ENCODE measurements at places on chromosomes 16 and 17.
A peak's percentile ranks its signal among the peaks of the same experiment; 100 is the strongest.

DNA sequence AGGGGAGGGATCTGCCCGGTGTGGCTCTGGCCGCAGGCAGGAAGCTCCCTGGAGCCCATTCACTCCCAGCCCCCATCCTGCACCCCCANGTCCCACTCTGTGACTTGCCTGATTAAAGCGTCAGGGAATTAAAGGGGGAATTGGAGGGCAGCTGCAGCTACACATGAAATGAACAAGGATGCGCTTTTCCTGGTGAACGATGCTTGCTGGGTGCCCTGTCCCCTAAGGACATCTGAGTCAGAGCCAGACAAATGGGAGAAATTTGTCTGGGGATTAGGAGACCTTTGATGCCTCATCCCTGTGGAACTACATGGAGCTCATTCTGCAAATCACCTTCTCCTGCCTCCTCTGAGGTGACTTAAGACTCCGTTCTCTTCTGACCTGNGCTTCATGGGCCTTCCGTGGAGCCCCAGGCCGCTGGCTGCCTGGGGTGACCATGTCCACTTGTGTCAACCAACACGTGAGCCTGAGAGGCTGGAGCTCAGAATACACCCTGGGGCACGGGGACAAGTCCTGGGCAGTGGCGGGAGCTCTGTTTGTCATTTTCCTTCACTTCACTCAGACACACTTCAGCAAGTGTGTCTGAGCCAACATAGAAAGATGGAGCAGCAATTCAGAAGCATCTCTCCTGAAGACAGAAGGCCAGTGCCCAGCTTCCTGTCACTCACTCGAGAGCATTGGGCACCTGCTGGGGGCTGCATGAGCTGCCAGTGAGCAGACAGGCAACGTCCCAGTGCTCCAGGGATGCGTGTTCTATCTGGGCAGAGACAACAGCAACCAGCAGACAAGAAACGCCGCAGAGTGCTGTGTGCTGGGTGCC is 54.1 kb downstream of the METRNL start:
- no peak for DNase-seq

GRCh38 chr17:32873114-32873513 is 3.8 kb downstream of the MYO1D start:
- no peak for DNase-seq

DNA sequence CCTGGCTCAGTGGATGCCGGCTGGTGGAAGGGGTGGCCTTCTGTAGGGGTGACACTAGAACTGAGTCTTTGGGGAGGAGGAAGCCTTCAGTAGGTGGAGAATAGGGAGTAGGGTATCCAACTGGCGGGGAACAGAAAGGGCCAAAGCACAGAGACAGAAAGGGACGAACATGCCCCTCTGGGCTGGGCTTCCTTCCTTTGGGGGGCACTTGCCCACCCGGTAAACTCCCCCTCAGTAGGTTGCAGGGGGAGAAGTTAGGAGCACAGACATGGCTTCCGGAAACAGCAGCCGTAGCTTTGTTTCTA is 774 bp downstream of the ENGASE start:
- DNase-seq, result no peak

- no peak for DNase-seq
Observed at GRCh38 chr17:67582673-67583081, 135.1 kb upstream of the NOL11 start.

- no peak for DNase-seq
Observed at GRCh38 chr17:54899721-54900456, 763 bp upstream of the TOM1L1 start.

GRCh38 chr16:57997528-57998265 is 2.8 kb downstream of the ZNF319 start:
- no peak for DNase-seq

GRCh38 chr17:63124536-63124935 is 158.5 kb downstream of the TANC2 start:
- DNase-seq, result no peak

- peak; percentile 44 for DNase-seq
Observed at GRCh38 chr17:66200685-66201092, 8.8 kb upstream of the CEP112 start.

GRCh38 chr17:17153071-17153470 is 53.1 kb downstream of the PLD6 start:
- no peak for DNase-seq

- DNase-seq, result peak; percentile 81
Observed at GRCh38 chr17:80008383-80008840, 27.3 kb downstream of the TBC1D16 start.

DNA sequence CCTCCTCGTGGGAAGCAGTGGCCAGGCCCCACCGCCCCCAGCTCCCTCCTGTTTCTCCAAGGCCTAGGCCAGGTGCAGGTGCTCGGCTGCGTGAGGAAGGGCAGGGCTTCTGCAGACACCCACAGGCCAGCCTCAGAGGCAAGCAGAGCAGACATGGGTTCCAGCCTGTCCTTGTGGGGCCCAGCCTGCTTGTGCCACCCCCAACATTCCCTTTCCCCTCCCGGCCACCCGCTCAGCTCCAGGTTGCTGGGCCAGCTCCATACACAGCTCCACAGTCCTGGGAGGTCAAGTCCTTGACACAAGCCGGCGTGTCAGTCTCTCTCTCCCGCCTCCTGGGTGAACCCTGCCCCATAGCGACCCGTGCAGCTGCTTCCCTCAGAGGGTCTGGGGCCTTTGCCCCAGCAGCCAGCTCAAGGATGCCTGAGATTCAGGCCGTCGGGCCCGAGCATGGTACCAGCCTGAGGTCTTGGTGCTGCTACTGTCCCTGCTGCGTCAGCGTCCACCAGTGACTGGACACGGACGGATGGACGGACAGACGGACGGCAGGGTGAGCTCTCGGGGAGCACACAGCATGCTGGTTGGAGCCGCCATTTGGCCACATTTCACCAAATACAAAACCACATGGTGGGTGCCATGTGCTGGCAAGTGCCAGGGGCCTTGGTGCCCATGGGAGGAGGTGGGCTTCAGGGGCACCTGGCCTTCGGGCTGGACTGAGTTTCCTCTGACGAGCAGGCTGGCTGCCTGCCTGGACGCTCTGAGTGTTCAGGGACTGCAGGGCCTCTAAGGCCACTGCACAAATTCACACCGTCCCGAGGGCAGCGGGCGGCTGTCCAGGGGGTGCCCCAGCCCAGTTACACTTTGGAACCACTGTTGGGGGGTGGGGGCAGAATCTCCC is 8.0 kb downstream of the SECTM1 start:
- no peak for DNase-seq

DNA sequence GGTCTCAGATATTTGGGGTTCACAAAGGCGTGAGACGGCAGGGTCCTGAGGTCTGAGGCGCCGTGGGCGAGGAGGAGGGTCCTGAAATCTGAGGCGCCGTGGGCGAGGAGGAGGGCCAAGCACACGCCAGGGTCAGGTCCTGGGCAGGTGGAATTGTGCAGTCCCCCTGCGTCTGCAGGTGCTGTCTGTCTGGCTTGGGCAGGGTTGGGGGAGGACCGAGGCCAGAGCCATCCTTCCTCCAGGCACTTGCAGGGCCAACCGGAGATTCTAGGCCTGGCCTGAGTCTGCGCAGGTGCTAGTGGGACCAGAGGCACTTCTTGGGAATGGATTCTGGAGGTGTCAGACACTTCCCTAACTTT is 2.4 kb upstream of the APRT start:
- DNase-seq, result no peak

- no peak for DNase-seq
Observed at GRCh38 chr17:4127555-4127954, 15.3 kb downstream of the ZZEF1 start.

GRCh38 chr16:15639061-15639568 is 3.8 kb downstream of the MARF1 start:
- DNase-seq, result peak; percentile 15

DNA sequence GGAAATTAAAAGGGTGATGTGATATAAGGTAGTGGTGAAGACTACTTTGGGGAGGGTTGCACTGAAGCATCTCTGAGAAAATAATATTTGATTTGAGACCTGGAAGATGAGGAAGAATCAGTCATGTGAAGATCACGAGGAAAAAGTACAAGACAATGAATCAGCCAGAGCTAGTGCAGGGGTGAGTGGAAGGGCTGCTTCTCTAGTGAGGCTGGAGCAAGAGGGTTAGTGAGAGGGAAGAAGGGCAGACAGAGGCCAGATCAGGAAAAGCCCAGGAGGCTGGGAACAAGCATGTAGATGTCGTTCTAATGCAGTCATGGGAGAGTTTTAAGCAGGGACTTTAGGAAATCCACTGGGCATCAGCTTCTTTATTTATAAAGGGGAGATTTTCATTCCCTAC is 504.2 kb upstream of the SALL1 start:
- no peak for DNase-seq

- no peak for DNase-seq
Observed at GRCh38 chr17:76544546-76545365, 4.9 kb downstream of the PRCD start.

DNA sequence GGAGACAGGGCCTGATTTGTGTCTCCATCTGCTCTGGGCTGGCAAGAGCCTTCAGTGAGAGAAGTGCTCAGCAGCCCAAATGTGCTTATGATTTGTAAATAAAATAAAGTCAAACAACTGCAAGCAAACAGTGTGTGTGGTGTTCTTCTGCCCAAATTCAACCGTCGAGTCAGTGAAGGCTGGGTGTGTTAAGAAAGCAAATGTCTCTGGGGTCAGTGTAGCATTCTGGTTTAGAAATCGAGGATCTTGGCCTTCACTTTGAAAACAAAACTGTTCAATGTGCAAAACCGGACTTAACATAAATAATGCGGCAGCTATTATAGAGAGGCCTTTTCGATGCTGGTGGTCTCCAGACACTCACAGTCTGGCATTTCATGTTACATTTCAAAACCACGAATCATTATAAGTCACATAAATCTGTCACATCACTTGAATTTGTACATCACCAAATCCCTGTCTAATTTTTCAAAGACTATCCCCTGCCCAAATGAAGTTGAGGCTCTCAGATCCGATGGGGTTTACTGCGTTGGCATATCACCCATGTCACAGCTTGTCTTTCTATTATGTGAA is 158.6 kb upstream of the MYOCD start:
- DNase-seq, result no peak

DNA sequence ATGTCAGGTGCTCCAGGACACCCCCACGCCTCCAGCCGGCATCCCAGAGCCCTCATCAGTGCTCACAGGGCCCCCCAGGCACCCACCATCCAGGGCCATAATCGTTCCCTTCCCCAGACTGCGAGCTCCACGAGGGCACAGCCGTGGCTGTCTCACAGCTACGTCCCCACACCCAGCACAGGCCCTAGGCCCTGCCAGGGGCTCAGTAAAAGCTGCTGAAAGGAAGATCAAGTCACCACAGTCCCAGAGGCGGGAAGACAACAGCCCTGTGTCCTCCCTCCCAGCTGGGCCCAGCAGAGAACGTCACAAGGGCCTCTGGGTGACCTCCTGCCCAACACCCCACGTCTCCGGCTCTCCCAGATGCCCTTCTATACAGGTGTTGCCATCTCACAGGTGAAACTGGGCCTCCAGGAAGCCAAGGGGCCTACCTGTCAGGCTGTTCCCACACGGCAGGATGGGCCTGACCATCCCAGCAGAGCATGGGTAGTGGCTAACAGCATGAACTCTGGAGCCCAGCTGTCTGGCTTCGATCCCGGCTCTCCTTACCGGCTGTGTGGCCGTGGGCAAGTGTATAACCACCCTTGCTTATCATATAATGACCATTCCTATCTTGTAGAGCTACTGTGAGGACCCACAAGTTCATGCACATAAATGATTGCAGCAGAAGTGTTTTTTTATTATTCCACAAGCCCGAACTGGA is 17.9 kb downstream of the ARL2BP start:
- no peak for DNase-seq

DNA sequence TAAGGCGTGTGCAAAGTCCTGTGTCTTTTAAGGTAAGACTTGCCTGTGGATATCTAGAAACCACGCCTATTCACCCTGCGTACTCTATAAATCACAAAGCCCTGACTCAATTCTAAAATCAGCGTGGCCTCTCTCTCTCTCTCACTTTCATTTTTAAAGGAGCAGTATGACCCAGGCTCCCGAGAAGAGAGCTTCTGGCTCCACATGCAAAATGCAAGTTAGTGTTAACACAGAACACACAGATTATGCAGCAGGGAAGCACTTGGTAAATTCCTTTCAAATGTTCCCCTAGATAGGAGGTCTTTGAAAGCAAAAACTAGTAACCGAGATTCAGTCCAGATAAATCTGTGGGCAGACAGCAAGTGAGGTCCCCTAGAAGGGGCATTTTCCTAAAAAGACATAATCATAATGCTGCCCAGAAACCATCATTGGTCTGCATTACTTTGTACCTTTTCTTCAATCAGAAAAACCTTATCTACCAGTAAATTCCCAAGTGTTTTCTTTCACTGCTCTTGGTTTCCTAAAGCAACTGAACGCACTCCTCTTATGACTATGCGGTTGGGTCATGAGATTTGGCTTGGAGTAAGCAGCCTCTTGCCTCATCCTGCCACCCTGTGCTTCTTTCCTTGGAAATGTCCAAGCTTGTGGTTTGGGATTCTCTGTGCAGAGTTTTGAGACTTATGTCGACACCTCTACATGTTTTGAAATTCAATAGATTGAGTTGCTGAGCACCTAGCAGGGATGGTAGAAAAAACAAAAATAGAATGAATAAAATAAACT is 31.7 kb upstream of the KCNJ2 start:
- DNase-seq, result no peak

- DNase-seq, result peak; percentile 11
Observed at GRCh38 chr17:42928714-42929496, 28.3 kb downstream of the G6PC1 start.

DNA sequence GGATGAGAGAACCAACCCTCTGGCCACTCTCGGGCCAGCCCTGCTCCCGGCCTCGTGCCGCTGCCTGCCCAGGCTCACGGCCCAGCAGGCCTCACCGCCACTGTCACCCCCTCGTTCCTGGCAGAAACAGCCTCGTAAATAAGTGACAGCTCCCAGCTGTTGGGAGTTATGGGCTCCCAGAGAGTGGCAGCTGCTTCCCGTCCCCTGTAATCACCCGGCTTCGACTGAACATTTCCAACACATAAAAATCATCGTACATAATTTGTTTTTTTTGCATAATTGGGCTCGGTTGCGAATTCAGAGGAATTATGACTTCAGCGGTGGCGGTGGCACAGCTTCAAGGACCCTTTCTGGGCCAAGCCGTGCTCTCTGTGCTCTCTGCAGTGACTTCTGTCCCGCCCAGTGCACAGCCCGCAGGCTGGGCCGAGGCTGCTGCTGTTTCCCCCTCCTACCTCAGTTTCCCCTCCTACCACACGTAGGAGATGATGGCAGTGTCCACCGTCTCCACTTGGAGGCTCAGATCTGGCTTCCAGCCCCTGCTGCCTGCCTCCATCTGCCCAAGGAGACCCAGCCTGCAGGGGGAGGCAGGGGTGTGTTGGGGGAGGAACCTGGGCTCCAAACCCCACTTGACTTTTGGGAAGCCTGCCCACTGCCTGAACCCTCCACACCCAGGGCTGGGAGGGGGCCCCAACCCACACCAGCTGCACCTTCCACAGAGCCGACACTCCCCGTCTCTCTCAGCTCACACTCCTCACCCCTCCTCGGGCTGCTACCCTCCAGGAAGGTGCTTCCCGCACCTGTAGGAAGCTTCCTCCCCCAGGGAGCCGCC is 84.9 kb downstream of the RTN4RL1 start:
- DNase-seq, result no peak

Measured in activated naive CD4-positive, alpha-beta T cell treated with Interleukin-2 at 50 U/mL for 16 hours (primary cell).